ENCODE measurements at places on chromosomes 1 and 21.

DNA sequence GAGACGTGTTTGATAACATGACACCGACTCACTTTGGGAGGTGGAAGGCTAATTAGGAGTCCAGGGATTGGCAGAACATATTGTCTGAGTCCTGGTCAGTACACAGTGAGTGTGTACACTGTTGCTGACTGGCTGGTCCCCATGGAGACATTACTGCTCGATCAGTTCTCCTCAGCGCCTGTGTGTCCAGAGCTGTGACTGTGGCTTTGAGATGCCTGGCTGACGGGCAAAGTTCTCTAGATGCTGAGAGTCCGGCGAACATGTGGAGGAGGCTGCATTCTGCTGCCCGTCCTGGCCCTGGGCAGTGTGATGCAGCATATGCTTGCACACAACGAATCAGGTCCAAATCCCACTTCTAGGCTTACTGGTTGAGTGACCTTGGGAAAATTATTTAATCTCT lies 280.1 kb upstream of the ST6GALNAC5 start:
- no peak for DNase-seq

- DNase-seq = no peak
These were observed 156.8 kb downstream of the GABPA start for GRCh38 chr21:25891596-25891995.

DNA sequence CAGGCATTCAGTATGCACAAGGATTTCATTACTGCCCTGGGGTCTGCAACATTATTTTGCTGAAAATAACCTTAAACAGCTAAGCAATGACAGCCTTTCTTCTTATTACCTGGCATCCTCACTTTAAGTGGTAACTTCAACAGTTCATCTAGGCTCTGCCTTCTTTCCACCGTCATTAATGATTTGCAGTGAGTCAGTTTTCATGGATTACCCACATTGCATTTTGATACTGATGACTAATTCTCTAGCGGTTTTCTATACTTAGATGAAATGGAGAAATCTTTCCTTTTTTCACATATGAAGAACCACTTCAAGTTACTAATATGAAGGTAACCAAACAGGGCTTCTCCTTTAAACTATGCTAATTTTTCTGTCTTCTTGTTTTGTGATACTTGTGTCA lies 226.9 kb upstream of the TMPRSS15 start:
- no peak for DNase-seq

- DNase-seq = no peak
These were observed 32.2 kb upstream of the HNRNPU start for GRCh38 chr1:244896550-244896949.

DNA sequence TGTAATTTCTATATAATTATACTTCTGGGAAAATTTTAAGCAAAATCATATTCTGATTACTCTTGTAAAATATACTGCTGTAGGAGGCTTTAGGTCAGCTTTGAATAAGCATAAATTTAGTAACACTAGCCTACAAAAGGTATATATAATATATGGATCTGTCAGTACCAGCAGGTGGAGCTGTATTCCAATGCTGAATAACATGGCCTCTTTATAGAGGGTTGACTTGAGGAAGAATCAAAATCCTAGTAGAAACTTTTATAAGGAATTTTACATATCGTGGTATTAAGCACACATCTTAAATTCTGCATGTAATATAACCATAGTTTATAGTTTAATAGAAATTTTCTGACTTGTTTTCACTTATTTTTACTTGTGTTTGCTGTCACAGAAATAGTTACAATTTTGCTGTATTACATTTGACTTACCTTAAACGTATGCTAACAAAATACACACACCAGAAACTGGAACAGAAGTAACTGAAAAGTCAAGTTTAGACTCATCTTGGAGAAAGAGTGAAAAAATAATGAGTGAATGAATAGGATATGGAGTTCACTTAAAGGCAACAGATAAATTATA lies 79.3 kb downstream of the HMCN1 start:
- DNase-seq = no peak

GRCh38 chr1:106651028-106651762 lies 405.3 kb upstream of the PRMT6 start:
- DNase-seq = no peak

DNA sequence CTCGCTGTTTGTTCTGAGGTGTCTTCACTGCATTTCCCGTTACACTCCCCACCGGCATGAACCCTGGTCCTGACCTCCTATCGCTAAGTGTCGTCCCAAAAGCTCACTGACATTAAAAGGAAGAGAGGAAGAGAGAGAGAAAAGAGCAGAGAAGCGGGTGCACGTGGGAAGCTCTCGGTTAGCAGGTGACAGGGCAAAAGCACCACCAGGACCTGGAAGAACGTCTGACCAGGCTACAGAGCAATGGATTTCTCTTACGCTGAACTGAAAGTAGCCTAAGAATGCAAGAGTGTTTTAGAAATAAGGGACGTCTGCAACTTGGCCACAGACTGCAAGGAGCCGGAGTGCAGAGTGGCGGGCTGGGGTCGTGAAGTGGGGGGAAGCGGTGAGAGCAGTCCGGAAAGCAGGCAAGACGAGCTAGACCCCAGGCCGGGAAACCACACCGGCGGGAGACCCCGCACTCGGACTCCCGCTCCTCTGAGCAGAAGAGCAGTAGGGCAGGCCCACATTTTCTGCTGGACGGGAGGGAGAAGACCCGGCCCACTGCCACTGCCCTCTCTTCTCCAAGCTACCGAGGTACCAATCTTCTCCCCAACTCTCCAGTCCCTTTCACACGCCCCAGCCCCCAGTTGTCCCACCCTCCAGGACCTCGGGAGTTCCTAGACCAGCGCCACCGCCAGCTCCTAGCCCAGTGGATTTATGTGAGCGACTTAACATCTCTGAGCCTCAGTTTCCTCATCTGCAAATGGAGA lies 8.3 kb upstream of the MPZL1 start:
- DNase-seq = no peak

GRCh38 chr1:108505763-108506070 lies 54.2 kb upstream of the EEIG2 start:
- no peak for DNase-seq

DNA sequence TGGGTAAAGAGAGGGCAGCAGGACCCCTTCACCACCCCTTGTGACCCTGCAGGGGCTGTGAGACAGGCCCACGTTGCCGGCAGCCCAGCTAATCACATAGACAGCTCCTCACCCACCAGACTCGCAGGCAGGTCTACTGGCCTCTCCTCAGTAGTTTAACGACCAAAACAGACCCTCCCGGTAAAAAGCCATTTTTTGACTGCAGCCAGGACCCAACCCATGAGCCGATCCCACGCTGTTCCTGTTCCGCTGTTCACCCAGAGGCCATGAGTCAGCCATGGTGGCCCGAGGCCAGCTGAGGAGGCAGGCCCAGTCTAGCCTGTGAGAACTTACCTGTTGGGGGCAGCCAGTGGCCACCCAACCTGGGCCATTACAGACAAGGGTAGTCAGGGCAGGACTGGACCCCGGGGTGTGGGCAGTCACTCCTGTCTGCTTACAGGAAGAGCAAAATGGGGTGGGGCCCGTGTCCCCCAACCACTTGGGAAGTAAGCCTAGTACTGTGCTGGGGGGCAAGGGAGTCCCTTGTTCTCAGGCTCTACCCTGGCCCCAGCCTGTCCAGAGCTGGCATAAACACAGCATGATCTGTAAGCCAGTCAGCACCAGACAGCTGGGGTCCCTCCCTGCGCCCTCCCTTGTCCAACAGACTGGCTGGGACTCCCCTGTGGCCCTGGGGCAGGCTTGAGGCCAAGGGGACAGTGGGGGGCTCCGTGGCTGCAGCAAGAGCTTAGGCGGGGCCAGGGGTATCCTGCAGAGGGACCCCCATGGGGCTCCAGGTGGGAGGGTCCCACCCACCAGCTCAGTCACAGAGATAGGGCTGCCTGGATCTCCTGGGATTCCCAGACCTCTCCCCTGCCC lies 61.9 kb downstream of the WNT9A start:
- DNase-seq = no peak

- DNase-seq = no peak
These were observed 859 bp upstream of the ERMAP start for GRCh38 chr1:42815941-42816584.

DNA sequence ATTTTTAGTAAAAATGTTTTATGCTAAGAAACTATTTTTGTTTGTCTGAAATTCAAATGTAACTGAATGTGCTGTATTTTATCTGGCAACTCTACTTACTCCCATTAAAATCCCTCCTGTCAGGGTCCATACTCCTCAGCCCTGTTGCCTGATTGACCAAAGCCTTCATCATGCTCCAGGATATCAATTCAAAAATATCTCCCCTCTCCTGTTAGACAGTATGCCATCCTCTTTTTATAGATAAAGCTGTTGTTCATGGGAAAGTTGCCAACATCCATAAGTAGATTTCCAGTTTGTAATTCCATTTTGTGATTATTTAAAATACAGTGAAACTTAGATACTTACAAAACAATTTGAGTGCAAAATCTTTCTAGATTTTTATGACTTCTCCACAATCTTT lies 65.7 kb downstream of the DTL start:
- no peak for DNase-seq

DNA sequence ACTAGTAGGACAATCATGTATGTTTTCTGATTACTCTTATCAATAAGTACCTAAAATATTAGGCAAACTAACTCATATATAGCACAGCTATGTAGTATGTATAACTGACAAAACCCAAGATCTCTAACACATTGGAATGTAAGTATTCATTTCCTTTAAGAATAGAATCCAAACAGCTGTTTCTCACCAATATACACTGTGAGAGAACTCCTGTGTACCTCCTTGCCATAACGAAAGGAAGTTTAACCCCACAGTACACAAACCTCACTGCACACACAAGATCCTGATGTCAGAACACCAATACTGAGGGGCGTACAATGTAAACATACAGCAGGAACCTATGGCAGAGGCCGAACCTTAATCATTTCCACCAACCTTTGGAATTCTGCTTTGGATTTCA lies 113.0 kb downstream of the SMYD3 start:
- DNase-seq = no peak

Measured in stimulated activated CD8-positive, alpha-beta memory T cell treated with anti-CD3 and anti-CD28 coated beads, Interleukin-7, amount 100 ng/mL, for 1 hour (primary cell).